ENCODE measurements at places on chromosomes 5 and 9.
A peak's percentile ranks its signal among the peaks of the same experiment; 100 is the strongest.

DNA sequence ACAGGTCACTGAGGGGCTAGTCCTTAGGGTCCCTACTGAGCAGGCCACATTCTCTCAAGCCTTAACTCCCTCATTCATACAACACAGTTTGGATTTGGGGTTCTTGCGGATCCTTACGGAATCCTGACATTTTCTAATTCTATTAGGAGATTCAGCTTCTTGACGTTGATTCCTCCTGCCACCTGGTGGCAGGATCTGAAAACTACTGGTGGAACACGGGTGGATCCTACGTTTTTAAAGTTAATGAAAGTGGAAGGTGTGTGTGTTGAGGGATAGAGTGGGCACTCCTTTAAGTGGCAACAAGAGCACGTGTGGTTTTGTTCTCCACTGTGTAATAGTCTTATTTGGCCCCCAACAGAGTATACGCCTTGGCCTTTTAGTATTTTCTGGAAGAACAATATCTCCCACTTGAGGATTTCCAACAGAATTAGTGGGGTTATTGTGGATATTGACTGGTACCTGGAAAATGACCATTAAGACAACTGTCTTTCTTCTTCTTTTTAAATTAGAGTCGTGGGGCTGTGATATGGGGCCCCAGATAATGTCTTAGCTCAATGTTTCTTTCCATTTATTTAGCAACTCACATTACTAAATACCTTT, 25.2 kb downstream of the SLC28A3 start:
- peak; percentile 78 for DNase-seq

DNA sequence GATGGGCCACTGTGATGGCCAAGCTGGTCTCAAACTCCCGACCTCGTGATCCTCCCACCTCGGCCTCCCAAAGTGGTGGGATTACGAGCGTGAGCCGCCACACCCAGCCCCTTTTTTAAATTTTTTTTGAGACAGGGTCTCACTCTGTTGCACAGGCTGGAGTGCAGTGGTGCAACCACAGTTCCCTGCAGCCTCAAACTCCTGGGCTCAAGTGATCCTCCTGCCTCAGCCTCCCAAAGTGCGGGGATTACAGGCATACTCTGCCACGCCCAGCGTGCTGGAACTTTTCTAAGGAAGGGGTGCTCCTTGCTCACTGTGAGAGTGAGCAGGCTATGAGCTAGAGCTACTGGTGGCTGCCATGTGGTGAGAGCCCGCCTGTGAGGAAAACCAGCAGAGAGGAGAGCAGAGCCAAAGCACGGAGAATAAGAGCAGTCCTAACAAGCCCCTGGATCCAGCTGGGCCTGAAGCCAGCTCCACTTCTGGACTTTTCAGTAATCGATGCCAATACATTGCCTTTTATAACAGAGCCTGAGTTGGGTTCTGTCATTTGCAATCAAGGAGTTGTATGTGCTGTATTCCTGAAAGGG, 75.5 kb upstream of the UNC5A start:
- DNase-seq: no peak

DNA sequence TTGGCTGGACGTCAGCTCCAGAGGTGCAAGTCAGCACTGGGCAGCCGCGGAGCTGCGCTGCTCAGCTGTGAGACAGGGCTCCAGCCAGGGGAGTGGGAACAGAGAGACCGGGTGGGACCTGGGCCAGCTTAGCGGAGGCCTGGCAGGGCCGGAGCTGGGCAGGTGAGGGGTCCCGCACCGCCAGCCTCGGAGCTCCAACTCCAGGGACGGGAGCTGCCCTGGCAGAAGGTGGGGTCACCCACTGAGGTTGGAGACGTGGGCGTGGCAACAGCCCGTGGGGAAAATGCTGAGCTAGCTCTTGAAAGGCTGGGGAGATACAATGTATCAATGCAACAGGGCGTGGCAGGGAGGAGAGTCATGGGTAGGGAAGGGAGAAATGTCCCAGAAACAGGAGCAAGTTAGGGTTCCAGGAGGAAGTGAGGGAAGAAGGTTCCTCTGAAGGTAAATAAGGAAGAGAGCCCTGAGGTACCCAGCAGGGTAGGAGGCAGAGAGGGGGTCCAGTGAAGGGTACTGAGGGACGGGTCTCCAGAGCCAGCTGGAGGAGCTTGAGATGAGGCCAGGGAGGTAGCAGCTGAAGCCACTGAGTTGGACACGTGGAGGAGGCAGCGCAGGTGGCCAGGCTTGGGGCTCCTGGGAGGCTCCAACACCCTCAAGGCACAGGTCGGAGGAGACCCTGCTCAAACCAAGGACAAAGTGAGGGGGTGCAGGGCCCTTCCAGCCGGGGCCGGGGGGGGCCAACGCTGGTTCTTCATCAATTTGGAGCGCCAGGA, 736 bp upstream of the NKD2 start:
- DNase-seq: no peak

- no peak for DNase-seq
These were observed 627.7 kb downstream of the CCDC171 start for GRCh38 chr9:16180546-16180945.

Data from activated CD8-positive, alpha-beta memory T cell treated with anti-CD3 and anti-CD28 coated beads for 24 hours (primary cell).